ENCODE measurements at places on chromosomes 16 and 17.

DNA sequence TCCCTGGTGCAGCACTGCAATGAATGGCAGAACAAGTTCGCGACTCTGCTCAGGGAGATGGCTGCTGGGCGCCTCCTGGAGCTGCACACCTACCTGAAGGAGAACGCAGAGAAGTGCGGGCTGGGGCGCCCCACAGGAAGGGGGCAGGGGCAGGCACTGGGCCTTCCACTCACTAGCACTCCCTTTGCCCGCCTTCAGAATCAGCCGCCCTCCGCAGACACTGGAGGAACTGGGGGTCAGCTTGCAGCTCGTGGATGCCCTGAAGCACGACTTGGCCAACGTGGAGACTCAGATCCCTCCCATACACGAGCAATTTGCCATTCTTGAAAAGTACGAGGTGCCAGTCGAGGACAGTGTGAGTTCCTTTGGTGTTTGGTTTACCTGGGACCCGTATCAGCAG is 46.4 kb downstream of the DNAH2 start:
- no peak for DNase-seq

DNA sequence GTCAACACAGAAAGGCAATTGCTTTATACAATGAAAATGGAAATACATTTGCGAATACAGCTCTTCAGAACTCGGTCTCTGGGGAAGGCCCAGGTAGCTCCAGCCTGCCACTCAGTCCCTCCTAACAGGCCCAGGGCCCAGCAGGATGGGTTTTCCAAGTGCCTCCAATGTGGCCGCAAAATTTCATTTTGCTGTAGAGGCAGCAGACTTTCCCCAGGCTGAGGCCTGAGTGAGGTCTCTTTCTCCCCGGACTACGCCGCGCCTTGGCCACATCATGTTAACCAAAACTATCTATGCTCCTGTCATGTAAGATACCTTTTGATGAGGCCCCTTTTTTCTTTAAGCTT is 606.0 kb upstream of the SALL1 start:
- no peak for DNase-seq

DNA sequence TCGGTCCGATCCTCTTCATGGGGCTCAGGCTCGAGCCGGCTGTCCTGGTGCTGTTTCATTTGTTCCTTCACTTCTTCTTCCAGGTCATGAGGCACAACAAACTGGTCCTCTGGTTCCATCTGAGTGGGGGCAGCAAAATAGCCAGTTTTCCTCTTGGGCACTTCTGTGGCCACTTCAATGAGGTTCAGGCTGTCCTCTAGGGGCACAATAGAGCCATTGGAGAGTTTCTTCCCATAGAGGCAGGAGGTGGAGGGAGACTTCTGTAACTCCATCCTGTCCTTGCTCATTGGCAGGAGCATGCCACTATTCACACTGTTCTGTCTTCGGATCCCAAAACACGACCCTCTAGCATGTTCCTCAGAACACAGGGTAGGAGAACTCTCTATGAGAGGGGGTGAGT is 22.9 kb downstream of the MARVELD3 start:
- DNase-seq, result no peak

DNA sequence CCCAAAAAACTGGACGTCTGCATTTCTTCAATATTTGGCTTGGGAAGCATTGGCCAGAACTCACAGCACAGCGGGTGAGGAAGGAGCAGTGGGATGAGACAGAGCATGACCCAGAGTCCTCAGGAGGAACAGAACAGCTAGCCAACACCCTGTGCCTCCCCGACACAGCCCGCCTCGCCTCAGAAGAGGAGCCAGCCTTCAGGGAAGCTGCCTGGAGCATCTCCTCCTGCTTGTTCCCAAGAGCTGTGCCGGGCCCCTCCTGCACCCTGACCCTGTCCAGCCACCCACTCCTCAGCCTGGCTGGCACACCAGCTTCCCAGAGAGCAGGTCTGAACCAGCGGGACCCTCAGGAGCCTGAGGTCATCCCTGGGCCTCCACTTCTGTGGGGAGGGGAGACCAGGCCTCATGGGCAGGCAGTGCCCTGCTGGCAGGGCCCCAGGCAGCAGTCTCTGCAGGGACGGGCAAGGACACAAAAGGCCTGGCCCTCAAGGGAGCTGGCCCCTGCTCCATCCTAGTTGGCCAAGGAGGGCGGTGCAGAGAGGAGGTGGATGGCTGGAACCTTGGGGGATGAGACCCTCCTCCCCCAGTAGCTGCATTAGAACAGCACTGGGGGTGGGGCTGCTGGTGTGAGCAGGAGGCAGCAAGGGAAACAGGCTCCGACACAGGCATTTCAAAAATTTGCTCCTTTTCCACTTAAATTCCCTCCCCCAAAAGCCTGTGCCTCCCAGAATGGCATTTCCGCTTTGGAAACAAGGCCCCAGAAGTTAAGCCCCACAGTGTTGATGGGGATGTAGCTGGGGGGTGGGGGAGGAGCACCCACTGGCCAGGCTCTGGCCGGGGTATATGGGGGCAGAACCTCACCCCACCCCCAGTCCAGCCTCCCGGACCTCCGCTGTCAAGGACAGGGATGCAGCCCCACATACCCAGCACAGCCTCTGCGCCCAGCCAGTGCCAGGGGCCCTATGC is 1.8 kb upstream of the BCAR1 start:
- no peak for DNase-seq

DNA sequence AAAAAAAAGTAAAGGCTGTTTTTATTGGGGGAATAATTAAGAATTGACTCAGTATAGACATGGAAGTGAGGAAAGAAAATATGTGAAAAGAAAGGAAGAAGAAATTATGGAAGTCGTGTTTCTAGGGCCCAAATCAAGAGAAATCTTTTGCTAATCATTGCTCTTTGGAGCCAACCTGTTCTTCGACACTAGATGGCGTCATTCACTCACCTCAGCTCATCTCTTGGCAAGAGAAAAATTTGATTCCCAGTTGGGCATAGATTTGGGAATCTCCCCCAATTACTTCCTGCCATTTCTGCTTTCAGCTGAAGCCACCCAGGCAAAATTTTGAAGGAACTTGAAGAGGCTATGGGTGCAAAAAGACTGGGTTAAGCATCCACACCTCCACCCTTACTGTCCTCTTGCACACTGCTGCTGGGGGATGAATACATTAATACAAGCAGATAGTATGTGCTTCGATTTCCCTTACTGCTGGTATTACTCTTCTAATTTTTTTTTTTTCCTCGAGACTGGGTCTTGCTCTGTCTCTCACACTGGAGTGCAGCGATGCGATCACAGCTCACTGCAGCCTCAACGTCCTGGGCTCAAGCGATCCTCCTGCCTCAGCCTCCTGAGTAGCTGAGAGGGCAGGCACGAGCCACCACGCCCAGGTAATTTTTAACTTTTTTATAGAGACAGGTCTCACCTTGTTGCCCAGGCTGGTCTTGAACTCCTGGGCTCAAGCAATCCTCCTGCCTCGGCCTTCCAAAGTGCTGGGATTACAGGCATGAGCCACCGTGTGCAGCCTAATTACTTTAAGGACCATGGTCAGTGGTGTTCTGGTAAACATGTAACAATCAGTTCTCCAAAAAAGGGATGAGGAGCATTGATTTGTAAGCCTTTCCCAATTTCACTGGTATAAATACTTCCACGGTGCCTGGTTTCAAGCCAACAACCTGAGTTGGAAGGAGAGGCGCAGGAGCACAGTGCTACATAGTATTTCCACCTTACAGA is 13.5 kb downstream of the PSMD7 start:
- no peak for DNase-seq

- DNase-seq, result no peak
Measured at GRCh38 chr17:43356999-43357398, 41.8 kb upstream of the ARL4D start.

GRCh38 chr16:2828876-2829430 is 1.1 kb upstream of the ZG16B start:
- no peak for DNase-seq

DNA sequence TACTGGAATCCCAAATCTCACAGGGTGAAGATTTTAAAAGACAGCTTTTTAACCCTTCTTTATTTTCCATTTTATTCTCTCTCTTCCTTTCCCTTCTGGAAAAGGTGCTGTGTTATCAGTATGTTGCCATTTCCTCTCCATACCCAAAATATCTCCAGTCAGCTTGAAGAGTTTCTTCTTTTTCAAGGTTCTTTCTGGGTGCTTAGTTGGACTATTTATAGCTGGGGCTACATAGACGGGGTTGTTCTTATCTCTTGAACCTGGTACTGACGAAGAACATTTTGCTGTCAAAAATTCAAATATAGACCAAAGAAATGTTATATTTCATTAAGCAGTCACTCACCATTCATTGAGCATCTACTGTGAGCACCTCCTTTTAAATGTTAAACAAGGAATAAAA is 48.6 kb downstream of the IST1 start:
- DNase-seq, result no peak

- no peak for DNase-seq
Measured at GRCh38 chr17:38861399-38861843, 7.9 kb upstream of the RPL23 start.

GRCh38 chr16:89489040-89489897 is 1.1 kb downstream of the ANKRD11 start:
- DNase-seq, result peak; percentile 92

GRCh38 chr16:78593352-78593751 is 493.9 kb downstream of the WWOX start:
- no peak for DNase-seq

GRCh38 chr16:22001591-22001990 is 675 bp upstream of the PDZD9 start:
- DNase-seq, result no peak

DNA sequence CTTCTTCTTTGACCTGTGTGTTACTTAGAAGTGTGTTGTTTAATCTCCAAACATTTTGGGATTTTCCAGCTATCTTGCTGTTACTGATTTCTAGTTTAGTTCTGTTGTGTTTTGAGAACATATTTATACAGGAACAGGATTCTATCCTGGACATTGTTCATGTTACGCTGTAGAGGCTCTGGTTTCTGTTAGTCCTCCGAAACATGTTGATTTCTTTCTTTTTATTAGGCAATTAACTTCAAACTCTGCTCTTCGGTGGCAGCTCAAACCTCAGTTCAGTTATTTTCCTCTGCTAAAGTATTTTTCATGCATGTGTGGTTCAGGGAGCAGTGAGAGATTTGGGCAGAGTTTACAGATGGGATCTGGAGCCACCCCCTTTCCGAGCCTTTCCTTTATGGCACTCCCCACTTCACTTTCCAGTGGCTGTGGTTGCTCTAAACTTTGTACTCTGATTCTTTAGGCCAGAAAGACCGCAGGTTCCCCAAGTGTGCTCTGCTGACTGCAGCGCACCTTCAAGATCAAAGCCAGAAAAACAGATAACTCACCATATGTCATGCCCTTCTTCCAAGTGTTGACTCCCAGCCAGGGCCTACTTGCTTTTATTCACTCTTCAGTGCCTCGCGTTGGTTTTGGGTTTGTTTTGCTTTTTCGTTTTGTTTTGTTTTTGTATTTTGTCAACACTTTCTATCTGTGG is 77.6 kb upstream of the KSR1 start:
- no peak for DNase-seq

GRCh38 chr16:77273-77806 is 685 bp upstream of the MPG start:
- DNase-seq, result no peak

Measured in mesenteric fat pad (tissue), 1 donor.